Kidney epithelial cell (primary cell): ENCODE measurements at places on chromosomes 3 and 15. TPM values are rescaled to one million over a fixed set of nuclear protein-coding genes. Genes with fewer than 3 reads are reported as not detected.

- DNase-seq, result no peak
Measured at GRCh38 chr3:47243419-47244147, 39.0 kb downstream of the KIF9 start.

GRCh38 chr15:47374222-47374621 is 343.1 kb upstream of the SEMA6D start:
- no peak for DNase-seq

- no peak for DNase-seq
Measured at GRCh38 chr3:22308871-22309270, 557.9 kb upstream of the ZNF385D start.

The SI gene
- total RNA-seq, result not detected in 2 replicates

The SLC24A5 gene
- not detected in 2 replicates for total RNA-seq

The DPPA4 gene
- total RNA-seq, result not detected in 2 replicates
